Activated naive CD8-positive, alpha-beta T cell treated with anti-CD3 and anti-CD28 coated beads, Interleukin-2, amount 10 ng/mL, durations not matched to agents 7 days and 5 days (primary cell): ENCODE measurements at places on chromosomes 1 and 21. TPM values are rescaled to one million over a fixed set of nuclear protein-coding genes. Genes with fewer than 3 reads are reported as not detected.

PTPN22 gene
- total RNA-seq = 82.9 TPM

DNALI1 gene
- 0.11 TPM for total RNA-seq

TRIM46 gene
- total RNA-seq = 13.4 TPM

B4GALT2 gene
- total RNA-seq = 12.5 TPM

ANKRD35 gene
- 0.69 TPM for total RNA-seq
